ENCODE measurements at places on chromosomes 3 and 15.

DNA sequence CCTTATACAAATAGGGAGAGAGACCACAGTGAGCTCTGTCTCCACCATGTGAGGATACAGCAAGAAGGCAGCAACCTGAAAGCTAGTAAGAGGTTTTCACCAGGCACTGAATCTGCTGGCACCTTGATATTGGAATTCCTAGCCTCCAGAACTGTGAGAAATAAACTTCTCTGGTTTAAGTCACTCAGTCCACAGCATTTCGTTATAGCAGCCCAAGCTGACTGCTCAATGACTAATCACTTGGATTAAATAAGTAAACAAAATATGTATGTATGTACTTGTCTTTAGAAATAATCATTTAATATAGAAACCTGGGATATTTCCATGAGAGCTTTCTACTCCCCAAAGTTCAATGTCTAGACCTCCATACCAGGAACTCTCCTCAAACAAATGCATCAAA lies 162.0 kb downstream of the IMPG2 start:
- DNase-seq: no peak

GRCh38 chr3:72974956-72975355 lies 21.7 kb upstream of the PPP4R2 start:
- no peak for DNase-seq

DNA sequence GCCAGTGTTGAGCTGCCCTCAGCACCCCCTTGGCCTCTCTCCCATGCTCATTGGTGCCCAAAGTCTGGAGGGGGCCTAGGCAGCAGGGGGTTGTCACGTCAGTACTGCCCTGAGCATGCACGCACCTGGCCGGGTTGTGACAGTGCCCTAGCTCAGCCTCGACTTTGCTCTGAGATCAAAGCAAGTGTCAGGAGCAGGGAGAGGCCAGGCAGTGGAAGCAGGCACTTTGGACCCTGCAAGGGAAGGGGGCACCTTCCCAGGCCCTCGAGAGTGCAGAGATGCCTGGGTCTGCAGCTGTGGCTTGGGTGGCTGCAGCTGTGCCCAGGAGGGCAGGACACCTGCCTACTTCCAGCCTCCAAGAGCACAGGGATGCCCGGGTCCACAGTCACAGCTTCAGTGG lies 561.3 kb downstream of the NLGN1 start:
- DNase-seq: no peak

DNA sequence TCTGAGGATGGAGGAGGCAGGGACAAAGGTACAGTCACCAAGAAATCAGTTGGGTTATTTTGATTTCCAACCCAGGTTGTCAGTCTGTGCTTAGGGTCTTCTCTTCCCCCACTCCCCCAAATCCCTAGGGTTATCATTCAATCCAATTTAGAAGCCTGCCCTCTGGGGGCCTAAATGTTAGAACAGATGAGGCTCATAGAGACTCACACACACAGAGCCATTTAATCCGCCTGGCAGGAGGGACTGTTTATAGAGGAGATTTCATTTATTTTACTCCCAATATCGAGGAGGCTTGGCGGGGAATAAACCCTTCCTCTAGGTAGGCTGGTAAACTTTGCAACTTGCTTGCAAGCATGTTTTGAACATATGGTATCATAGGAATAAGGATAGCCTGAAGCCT lies 52.8 kb downstream of the RHCG start:
- DNase-seq: no peak

DNA sequence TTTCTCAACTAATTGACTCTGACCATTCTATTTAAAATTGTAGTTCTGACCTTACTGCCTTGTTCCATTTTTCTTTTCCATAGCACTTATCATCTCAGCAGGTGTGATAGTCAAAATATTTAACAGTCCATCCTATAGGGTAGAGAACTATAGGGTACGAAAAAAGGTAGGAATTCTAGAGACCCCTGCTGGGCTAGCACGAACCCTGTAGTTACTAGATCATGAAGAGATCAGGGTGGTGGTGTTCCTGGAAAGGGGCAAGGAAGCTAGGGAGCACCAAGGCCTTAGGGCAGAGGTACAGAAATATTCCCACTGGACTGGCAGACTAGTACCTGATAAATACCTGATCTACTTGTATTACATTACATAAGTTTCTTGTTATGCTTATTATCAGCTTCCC lies 31.9 kb upstream of the XIRP1 start:
- no peak for DNase-seq

DNA sequence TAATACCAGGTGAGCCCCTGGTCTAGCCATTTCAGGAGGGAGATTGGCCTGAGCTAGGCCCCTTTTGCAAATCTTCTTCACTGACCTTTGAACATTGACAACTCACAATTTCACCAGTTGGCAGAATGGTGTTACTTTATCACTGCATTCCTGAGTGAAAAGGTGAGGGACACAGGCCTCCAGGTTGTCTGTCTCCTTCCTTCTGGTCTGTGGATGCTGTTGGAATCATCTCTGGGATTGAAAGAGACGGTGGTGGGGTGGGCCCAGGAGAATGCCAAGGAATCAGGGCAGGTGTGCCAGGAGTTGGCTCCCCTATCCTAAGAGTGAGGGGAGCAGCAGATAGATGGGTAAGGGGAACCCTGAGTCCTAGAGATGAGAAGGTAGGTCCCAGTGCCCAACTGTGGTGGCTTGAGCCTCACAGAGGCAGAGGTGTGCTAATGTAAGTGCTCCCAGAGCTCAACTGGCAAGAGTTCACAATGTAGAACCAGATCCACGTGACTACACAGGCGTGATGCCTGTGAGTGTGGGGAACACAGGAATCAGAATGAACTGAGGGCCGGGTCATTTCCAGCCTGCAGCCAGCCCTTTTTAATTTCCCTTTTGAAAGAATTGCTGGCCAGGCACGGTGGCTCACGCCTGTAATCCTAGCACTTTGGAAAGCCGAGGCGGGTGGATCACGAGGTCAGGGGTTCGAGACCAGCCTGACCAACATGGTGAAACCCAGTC lies 11.2 kb downstream of the C3orf62 start:
- DNase-seq: no peak

GRCh38 chr3:51538115-51538458 lies 432 bp upstream of the RAD54L2 start:
- DNase-seq: no peak

DNA sequence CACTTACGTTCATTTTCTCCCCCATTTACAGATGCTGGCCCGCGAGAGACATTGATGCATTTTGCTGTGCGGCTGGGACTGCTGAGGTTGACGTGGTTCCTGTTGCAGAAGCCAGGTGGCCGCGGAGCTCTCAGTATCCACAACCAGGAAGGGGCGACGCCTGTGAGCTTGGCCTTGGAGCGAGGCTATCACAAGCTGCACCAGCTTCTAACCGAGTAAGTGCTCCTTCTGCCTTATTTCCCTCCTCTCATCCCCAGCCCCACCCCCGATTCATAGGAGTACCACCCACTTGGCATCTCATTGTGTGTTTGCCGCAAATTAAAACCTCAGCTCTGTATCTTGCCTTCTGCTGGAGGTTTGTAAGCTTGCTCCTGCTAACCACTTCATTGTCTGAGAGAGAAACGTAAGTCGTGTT lies 163.3 kb downstream of the AKAP13 start:
- peak; percentile 23 for DNase-seq

DNA sequence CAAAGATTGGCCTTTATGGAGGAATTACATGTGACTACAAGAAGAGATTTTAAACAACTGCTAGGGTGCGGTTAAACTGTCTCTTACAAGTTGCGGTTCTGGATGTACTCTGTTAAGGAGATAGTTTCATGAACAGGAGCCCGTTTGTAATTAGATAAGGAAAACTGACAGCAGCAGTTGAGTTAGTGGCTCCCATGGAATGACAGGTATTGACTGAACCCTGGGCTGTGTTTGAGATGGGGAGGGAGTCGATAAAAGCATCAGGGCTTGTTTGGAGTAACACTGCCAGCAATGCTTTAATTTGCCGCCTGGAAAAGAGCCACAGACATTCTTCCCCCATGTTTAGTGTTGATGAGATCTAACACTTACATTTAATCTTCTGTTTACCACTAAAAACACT lies 139.9 kb downstream of the ROBO2 start:
- DNase-seq: no peak

DNA sequence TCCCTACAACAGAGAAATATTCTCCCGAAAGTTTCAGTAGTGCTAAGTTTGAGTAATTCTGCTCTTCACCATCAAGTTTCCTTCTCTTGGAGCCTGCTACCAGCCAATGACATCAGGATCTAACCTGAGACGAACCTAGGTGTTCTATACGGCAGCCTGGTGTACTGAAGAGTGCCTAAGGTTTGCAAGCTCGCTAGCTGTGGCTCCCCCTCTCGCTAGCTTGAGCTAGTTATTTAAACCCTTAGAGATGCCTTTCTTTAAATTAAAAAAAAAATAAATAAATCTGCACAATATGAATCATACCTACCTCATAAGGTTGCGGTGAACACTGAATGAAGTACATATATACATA lies 1.4 kb upstream of the COL8A1 start:
- no peak for DNase-seq

DNA sequence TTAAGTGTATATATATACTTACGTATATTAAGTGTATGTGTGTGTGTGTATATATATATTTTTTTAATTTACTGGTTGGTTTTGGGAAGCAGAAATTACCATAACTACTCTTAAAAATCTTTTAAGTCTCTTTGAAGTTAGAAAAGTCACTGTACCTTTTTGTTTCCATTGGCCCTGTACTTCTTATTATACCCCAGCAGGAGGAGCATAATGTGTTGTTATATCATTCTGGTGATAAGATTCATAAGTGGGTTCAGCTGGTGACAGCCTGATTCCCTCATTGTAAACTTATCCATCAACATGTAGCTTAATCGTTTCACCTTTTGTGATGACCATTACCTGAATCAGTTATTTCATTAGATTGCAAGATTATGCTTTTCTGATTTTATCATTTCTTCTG lies 30.8 kb downstream of the MLH1 start:
- no peak for DNase-seq

DNA sequence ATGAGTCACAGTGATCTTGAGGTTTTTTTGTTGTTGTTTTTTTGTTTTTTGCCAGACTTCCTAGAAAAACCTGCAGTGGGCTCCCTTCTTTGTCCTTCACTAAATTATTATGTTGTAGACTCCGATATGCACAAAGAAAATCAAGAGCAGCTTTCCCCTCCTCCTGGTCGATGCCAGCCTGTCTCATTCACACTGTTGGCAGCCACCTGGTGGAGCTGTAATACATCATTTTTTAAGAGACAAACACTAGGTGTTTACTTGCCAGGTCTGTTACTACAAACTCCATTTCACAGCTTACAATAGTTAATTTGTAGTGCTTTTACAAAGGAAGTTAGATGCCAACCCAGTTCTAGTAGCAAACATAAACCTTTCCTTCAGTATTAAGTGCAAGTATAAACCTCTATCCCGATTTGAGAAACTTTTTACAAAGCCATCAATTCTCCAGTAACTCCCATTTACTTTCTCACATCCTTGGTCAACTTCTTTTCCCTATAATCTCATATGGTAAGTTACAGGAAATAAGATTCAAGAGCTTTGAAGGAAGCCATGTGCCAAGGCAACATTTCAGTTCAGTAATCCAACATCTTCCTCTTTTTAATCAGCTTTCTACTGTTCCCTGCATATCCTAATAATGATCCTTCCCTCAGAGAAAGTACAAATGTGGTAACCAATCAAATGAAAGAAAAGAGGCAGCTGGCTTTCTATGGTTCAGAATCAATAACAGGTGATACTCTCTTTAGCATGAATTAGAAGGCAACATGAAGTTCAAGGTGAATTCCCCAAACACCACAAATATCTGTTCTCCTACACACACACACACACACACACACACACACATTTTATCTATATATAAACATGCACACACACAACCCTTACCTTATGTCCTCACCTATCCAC lies 14.0 kb downstream of the AAGAB start:
- DNase-seq: peak; percentile 27

DNA sequence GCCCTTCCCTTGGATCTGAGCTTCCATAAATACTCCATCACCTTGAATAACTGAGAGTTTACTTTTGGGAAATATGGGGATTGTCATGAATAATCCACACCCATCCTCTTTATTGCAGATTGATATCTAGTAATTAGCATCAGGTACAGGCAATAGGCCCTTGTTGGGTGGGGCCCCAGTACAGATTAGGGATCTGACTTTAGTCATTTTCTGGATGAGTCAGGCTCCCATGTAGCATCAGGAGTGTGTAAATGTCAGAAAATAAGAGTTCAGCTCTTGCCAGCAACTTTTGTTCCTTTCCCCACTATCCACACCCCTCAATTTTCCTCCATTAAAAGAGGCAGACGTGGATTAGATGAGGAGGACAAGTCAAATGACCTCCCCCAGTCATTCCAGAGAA lies 17.7 kb upstream of the SNRK start:
- DNase-seq: no peak

DNA sequence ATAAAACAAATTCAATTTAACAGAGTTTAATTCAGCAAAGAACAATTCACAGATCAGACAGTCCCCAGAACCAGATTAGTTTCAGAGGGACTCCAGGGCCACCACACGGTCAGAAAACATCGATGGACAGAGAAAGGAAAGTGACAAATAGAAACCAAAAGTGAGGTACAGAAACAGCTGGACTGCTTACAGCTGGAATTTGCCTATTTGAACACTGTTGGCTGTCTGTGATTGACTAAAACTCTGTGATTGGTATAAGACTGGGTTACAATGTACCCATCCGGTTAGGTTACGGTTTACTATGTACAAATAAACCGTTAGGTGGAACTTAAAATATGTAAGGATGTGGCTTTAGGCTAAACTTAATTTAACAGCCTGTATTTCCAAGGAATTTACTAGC lies 30.3 kb downstream of the MOBP start:
- no peak for DNase-seq

- no peak for DNase-seq
These were observed 574.0 kb downstream of the RBMS3 start for GRCh38 chr3:29854821-29855220.

DNA sequence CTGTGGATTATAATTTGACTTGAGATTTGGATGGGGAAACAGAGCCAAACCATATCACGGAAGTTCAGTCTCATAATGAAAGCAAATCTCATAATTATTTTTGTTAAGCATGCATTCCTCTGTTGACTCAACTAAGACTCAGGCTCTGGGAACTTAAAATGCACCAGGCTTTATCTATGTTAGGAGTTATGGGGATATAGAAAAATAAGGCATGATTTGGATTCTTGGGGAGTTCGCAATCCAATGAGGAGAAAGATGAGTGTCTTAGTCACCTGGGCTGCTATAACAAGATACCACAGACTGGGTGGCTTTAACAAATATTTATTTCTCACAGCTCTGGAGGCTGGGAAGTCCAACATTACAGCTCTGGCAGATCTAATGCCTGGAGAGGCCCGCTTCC lies 89.4 kb upstream of the TJP1 start:
- no peak for DNase-seq

- no peak for DNase-seq
These were observed 44.4 kb upstream of the LARS2 start for GRCh38 chr3:45343947-45344346.

GRCh38 chr3:17027318-17027717 lies 142.6 kb downstream of the PLCL2 start:
- DNase-seq: no peak

DNA sequence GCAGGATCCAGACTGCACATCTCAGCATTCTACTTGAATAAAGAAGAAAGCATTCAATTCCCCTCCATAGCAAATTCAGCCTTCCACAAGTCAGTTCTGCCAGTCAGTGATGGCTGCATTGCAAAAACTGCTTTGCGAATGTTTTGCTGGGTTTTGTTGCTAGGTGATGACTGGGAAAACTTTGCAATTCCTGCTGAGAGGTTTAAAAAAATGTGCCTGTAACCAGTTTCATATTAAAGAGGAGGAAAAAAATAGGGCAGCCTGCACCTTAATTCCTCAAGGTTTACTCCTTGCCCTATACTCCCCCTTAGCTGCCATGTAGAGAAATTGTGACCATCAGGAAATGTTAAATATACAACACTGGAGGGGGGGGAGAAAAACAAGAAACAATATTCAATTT lies 225.6 kb upstream of the ATP11B start:
- no peak for DNase-seq

Measured in central memory CD4-positive, alpha-beta T cell (primary cell).